Thoracic aorta (tissue), 2 donors: ENCODE measurements at places on chromosomes 2 and 18. TPM values are rescaled to one million over a fixed set of nuclear protein-coding genes. Genes with fewer than 3 reads are reported as not detected.

Gene C2orf72
- not detected for total RNA-seq

Gene CAPN14
- total RNA-seq, result not detected

Gene SNORC
- total RNA-seq, result 0.41 TPM

DNA sequence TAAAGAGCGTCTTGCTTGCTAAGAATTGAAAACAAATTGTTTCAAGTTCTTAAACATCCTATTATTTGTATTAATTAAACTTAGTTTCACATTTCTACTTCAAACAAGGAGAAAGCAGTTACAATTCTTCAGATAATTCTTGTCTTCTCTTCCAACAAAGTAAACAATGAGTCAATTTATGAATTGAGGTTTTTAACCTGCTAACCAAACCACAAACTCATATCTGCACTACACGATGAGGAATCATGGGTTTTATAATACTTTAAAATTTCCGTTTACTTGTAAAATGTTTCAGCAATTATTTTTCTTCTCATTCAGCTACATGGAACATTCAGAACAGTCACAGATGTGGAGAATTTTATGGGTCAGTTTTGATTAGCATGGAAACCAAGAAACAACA is 114.2 kb downstream of the SPIRE1 start:
- H3K4me3 ChIP-seq, result no peak overlapping the region
- H3K27ac ChIP-seq, result no peak overlapping the region
- no peaks in the 10 kb centered on the region for H3K27me3 ChIP-seq
- H3K36me3 ChIP-seq, result no peaks in the 10 kb centered on the region

- peaks cover 40% of the 10 kb centered on the region for H3K4me1 ChIP-seq
- DNase-seq, result no peak
- no peak overlapping the region for H3K27ac ChIP-seq
- no peaks in the 10 kb centered on the region for H3K27me3 ChIP-seq
- no peak overlapping the region for H3K4me3 ChIP-seq
These were observed 83.7 kb downstream of the TCF7L1 start for GRCh38 chr2:85216927-85217326.

DNA sequence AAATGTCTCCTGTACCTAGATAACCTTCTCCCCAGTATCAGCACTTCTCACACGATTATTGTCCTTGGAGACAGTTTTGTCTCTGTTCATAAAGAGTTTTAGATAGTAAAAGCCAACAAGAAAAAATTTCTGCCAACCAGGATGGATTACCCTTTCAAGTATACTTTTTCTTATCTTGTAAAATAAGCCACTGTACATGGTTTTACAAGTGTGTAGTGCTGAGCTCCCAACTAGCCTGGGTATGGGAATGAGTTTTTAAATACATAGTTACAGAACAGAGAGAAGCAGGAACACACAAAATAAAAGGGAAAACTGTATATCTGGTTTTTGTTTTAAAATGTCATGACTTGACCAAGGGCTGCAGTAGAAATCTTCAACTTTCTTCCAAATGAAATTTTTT is 76.7 kb downstream of the C18orf54 start:
- H3K36me3 ChIP-seq, result no peaks in the 10 kb centered on the region
- no peak for DNase-seq
- no peak overlapping the region for H3K27ac ChIP-seq
- no peaks in the 10 kb centered on the region for H3K4me1 ChIP-seq
- no peaks in the 10 kb centered on the region for H3K27me3 ChIP-seq

DNA sequence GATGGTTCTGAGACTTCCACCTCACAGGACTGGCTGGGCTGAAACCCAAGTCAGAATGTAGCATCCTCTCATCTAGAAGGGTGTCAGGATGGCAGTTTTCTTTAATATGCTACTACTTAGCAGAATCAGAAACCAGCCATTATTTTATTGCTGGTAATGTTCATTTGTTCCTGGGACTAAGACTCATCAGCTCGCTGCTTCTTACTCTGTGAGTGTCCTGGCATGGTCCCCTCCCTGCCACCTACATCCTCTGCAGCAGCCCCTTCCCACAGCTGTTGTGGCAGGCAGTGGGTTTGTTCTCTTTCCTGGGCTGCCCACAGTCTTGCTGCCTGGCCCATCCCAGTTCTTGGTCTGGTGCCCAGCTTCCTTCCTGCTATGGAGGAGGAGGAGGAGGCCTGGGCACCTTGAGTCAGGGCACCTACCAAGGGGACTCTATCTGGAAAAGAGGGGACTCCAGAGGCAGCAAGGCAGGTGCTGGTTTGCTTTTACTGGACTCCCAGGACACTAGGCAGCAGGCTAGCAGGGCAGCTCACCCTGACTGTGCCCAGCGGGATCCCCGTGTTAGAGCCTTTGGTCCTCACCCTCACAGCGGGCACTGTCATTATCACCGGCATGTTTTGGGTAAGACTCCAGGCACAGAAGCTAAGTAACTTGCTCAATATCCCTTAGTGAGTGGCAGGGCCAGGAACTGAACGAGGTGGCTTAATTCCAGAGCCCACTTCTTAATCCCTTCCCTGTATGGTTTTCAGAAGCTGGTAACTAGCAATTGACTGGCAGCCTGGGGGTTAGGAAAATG is 62.1 kb downstream of the LRRFIP1 start:
- no peaks in the 10 kb centered on the region for H3K27me3 ChIP-seq
- no peak overlapping the region for H3K4me3 ChIP-seq
- peak overlapping the region; percentile 89 for H3K27ac ChIP-seq
- DNase-seq, result no peak

DNA sequence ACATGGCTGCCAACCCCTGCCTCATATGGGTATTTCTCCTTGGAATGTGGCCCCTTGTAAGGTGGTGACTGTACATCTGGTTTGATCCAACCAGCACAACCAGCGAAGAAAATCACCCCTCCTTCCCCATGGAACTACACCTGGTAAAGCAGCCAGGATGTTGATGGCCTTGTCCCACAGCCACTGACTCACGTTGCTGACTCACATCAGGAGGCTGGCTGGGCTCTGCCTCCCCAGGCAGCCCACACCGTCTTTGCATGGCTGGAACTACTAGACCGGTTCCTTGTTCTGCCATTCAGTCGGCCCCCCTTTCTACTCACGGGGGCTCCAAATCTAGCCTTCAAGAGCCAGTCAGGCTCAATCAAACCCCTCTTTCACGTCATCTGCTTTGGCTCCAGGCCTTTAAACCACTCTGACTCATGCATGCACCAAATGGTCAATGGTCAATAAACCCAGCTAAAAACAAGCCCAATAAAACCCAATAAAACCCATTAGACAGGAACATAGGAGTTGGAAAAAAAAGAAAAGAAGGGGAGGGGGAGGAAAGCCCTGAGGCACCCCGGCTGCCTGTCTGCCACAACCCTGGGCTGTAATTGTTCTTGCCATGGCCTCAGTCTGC is 114.8 kb downstream of the PLB1 start:
- peaks cover 84% of the 10 kb centered on the region for H3K4me1 ChIP-seq
- H3K4me3 ChIP-seq, result peak overlapping the region; percentile 7
- H3K27ac ChIP-seq, result peak overlapping the region; percentile 87
- peak; percentile 90 for DNase-seq
- H3K27me3 ChIP-seq, result no peaks in the 10 kb centered on the region
- no peaks in the 10 kb centered on the region for H3K36me3 ChIP-seq

DNA sequence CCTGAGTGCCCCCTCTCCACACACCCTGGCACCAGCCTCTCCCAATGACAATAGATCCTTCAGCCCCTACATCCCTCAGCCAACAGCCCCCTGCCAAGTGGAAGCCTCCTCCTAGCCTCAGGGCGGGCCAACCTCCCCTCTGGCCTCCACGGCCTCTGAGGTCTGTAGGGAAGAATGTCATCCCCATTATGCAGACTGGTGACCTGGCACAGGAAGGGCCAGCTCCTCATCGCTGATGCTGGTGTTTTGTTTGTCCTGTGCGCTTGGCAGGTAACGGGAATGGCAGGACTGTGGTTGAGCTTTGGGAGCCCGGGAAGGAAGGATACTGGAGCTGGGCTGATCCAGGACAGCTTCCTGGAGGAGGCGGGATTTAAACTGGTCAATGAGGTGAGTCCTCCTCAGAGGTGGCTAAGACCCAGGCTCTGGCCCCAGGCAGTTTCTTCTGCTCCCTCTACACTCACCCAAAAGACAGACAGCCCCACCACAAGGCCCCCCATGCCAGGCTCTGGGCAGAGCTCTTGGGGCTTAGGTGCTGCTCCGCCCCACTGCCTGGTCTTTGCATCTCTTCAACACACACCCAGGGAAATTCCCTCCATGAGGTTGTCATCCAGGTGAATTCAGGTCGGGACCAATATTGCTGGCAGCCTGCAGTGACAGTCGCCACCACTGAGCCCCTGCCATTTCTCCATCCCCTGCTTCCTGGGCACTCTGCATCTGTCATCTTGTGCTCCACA is 75.2 kb upstream of the SMAD7 start:
- no peaks in the 10 kb centered on the region for H3K4me1 ChIP-seq
- no peak overlapping the region for H3K4me3 ChIP-seq
- no peaks in the 10 kb centered on the region for H3K36me3 ChIP-seq
- H3K27me3 ChIP-seq, result no peaks in the 10 kb centered on the region
- no peak overlapping the region for H3K27ac ChIP-seq

Gene NMUR1
- total RNA-seq, result 3.2 TPM

DNA sequence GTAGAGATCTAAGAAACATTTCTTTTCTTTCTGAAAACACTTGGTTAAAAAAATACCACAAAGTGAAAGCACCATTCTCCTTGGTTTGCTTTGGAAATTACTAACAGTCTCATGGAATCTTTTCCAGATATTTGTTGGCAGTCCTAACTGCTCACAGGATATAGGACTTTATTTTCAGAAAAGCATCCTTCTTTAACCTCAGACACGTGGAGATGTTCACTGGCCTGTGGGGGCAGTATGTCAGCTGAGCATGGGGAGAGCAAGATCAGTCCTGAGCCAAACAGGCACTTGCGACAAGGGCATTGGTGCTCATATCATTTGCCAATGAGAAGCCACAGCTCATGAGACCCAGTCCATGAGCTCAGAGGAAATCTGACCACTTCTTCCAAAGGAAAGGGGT is 371.9 kb downstream of the NBAS start:
- no peak for DNase-seq
- no peak overlapping the region for H3K27ac ChIP-seq
- H3K36me3 ChIP-seq, result no peaks in the 10 kb centered on the region
- H3K27me3 ChIP-seq, result no peaks in the 10 kb centered on the region
- H3K4me3 ChIP-seq, result no peak overlapping the region
